Activated CD4-positive, alpha-beta T cell treated with anti-CD3 and anti-CD28 coated beads, Interleukin-2, amount 10 ng/mL, durations not matched to agents 7 days and 5 days (primary cell): ENCODE measurements at places on chromosomes 6 and 20. TPM values are rescaled to one million over a fixed set of nuclear protein-coding genes. Genes with fewer than 3 reads are reported as not detected.

The GPR6 gene
- total RNA-seq, result not detected

The NR2E1 gene
- total RNA-seq, result not detected

The SNX9 gene
- total RNA-seq, result 9.4 TPM

The PSORS1C2 gene
- not detected for total RNA-seq

The UBR2 gene
- 30.2 TPM for total RNA-seq

The LY6G6D gene
- total RNA-seq, result not detected

- DNase-seq, result no peak
Observed at GRCh38 chr6:1705183-1705582, 95.5 kb downstream of the FOXC1 start.

GRCh38 chr20:11271920-11272594, 598.3 kb upstream of the JAG1 start:
- DNase-seq, result no peak

DNA sequence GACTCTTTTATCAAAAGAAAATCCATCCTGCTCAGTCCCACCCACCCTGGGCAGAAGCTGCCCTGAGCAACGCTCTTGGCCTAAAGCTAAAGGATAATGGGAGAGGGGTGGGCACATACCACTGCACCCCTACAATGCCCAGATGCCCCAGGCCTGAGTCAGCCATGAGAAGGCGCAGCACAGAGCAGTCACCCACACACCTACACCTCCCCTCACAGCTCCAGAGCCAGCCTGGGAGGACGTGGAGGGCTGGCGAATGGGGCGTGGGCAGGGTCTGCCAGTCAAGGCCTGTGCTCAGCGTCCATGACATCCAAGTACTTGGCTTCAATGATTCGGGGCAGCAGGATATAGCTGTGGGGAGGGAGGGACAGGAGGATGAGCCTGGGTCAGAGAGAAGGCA, 11.5 kb downstream of the SLC4A11 start:
- no peak for DNase-seq

DNA sequence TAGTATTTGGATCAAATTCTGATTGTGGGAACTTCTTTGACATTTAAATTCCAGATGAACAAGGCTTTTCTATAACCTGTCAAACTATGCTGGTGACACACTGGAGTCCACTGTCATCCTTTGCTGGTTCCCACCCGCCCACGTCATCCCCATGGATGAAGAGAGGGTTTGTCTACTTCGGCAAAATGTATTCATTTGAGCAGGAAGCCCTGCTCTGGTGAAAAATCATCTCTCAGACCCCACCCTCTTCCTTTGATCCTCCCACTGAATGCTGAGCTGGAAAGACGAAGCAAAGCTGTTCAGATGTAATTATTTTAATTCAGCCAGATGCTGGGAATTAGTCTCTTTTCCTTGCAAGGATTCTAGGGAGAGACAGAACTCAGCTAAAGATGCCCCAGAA, 50.5 kb downstream of the CPNE5 start:
- DNase-seq, result peak; percentile 17

DNA sequence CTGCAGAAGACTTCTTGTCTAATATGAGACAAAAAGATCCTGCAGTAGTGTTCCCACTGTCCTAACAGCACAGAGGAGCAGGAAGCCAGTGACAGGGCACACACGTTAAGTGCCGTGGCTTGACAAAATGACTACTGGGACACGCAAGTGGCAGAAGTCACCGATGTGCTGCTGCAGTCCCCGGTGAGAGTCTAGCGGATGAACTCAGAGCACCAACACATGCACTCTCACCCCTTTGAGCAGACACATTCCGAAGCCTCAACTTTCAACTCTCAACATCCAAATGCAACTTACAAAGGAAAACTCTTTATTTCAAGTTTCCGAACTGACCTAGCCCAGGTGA, 898 bp downstream of the LAMA4 start:
- no peak for DNase-seq

DNA sequence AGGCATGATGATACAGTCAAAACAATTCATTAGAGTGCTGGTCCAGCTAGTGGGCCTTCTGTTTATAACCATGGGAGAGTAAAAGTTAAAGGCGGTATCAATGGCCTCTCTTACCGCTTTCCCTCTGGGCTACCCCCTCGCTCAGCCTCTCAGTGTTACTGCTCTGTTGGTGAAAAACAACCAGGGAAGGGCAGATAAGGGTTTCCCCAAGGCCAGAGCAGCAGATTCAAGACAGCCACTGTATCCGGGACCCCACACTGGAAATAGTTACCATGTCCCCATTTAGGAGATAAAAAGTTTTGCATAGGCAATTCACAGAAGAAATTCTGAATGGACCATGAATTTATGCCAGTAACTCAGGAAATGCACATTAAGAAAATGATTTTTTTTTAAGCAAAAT, 13.4 kb downstream of the SCGN start:
- DNase-seq, result no peak

GRCh38 chr6:137095651-137096238, 51.0 kb upstream of the IL20RA start:
- DNase-seq, result no peak

GRCh38 chr20:61370841-61371303, 118.8 kb downstream of the CDH4 start:
- DNase-seq, result no peak

DNA sequence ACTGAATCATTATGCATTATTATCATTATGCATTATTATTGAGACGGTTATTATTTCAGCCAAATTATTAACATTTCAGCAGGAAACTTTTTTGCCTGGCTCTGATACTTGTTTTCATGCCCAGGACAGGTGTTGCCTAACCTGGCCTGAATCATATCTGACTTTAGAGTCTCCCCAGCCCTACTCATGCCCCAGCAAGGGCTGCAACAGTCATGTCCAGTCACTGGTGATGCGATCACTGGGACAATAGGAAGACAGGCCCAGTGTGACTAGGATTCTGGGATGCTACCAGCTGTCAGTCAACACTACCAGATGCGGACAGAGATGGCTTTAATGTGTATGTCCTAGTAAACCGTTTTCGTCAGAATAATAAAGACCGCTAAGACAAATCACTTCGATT, 285.0 kb downstream of the KHDC1L start:
- DNase-seq, result no peak

- no peak for DNase-seq
Observed at GRCh38 chr6:165013701-165014100, 295.7 kb downstream of the C6orf118 start.

- DNase-seq, result no peak
Observed at GRCh38 chr20:5395932-5396727, 79.4 kb upstream of the PROKR2 start.

DNA sequence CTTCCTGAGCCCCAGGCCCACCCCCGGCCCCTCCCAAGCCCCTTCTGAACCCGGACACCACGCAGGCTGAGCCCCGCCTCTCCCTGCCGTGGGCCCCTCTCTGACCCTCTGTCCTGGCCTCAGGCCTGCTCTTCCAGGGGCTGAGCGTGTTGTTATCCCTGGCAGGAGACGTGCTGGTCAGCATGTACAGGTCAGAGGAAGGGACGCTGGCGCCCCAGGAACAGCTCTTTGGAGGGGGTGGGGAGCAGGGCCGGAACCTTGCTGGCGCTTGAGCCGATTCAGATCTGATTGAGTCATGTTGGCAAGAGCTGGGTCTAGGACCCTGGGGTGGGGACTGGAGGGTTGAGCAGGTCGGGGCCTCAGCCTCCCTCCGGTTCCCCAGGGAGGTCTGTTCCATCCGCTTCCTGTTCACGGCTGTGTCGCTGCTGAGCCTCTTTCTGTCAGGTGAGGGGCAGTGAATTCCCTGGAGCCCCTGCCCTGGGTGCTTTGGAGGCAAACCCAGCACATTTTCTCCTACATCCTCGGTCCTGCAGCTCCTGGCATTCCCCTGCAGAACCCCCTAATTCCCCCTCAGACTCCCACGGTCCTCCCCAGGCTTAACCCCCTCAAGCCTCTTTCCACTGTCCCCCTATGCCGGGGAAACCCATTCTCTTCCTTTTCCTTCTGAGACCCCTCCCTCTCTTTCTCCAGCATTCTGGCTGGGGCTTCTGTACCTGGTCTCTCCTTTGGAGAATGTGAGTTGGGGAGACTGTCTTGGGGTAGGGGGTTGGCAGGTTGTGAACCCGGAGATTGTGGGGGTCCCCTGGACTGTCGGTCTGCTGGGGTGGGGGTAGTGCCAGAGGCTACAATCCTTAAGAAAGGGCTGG, 2.0 kb downstream of the SPAG4 start:
- peak; percentile 45 for DNase-seq

DNA sequence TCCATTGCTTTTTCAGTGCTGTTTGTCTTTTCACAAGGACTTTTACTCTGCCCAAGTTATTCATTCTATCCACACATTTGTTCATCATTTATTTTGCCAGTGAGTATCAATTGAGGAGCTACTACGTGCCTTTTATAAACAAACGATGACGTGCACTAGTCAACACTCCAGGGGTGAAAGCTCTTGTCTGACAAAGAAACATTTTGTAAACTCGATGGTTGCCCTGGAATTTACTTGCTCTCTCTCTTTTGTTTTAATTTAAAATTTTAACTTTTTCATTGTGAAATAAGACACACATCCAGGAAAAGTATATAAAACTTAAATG, 8.3 kb upstream of the MRPS18A start:
- DNase-seq, result no peak

DNA sequence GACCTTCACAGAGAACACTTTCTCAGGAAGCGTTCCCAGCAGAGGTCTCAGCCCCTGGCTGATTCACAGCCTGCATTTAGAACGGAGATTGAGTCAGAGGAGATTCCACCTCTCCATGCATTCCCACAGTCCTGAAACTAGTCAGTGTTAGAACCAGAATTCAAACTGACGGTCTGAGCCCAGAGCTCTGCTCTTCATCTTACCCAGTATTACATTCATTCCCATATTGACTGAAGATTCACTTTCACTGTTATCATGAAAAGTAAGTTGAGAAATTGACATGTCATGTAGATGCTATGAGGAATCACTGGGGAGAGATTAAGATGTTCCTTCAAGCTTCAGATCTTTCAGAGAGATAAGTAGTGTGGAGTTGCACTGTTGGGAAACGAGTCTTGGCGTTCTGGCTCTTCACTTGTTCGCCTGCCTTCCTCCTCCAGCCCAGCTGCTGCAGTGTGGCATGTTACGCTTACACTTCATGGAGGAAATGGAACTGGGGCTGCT, 28.3 kb downstream of the MAS1 start:
- no peak for DNase-seq

DNA sequence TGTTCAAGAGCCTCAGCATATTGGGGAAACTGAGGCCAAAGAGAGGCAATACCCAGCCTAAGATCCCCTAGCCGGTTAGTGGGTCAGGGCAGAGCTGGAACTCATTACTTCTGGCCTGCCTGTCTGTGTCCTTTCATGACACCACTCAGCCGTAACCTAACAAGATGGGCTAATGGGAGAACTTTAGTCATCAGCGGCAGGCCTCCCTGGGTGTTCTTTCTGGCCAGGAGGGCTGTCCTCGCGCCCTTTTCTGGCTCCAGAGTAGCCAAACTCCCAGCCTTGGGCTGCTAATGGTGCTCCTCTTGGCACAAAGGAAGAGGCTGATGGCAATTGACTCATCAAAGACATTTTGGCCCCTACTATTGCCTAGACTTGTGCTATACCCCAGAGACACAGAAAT, 76.6 kb downstream of the NCR2 start:
- no peak for DNase-seq

DNA sequence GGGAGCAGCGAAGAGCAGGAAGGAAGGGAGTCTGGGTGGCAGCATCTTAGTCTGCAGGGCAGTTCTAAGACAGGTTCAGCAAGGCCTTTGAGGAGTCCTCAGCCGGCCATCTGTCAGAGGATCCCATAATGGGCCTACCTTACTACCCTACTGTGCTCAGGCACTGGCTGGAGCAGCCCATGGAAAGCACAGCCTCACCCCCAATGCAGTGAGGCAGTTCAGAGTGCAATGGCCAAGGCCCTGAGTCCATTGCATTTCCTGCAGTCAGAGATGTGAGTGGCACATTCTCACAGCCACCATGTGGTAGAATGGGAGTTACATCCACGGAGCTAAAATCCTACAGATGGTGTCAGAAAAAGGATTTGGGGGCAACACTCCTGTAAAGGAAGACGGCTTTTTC, 19.4 kb upstream of the OVOL2 start:
- DNase-seq, result no peak
